ENCODE measurements at places on chromosomes 4 and X.

GRCh38 chrX:31168551-31168950, 96.7 kb upstream of the FTHL17 start:
- no peak for DNase-seq

DNA sequence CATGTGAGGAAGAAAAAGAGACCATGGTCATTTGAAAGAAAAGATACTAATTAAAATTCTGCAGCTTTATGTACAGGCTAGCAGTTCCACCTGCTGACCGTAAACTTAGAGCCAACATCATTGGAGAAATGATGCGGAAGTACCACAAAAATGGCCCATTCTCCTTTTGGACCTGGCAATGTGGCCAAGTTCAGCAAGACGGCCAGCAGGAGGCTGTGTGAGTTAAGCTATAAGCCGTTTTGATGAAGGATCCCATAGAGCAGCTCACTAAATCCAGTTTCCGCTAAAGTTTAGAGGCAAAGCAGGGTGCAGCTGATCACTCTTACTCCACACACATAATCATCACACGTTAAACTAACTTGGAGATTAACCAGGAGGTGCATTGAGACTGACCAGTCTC, 133.8 kb downstream of the LDB2 start:
- no peak for DNase-seq

GRCh38 chr4:76753814-76754213, 144.1 kb downstream of the SOWAHB start:
- DNase-seq, result no peak

DNA sequence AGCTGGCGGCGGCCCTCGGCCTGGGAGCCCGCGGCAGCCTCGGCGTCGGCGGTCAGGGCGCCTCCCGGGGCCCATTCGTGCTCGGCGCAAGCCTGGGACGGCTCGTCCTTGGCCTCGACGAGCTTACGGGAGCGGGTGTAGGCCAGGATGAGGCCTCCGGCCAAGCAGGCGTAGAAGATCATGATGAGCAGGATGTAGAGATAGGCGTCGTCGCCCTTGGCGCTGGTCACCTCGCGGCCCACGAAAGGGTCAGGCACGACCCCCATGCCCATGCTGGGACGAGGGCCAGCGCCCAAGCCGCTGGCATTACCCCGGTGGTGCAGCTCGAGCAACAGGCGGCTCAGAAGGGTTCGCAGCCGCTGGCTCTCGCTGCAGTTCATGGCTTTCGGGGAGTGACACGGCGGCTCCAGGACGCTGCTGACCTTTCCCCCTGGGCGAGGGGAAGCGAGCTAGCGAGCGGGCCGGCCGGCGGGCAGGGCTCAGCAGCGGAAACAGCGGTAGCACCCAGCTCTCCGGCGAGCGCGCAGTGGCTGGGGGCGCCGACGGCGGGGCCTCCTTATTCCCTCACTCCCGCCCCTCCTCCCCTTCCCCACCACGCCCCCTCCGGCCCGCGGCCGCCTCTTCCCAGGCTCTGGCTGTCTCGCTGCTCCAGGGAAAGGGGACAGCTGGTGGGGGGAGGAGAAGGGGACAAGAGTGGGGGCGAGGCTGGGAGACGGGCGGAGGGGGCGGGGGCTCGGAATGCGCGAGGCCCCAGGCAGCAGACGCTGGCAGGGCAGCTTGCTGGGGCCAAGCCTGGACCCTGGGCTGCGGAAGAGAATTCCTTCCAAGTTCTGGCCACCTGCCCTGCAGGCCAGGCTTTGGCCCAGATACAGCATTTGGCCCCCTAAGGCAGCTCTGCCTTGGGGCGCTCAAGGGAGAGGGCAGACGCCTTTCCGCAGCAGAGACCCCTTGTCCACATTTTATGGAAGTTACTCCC, at the start of gene KCNE5:
TSS of gene KCNE5 (minus strand) at position 532 of the 976 bp plus-strand sequence. CDS start at position 380, 152 bp downstream.
- DNase-seq, result no peak

DNA sequence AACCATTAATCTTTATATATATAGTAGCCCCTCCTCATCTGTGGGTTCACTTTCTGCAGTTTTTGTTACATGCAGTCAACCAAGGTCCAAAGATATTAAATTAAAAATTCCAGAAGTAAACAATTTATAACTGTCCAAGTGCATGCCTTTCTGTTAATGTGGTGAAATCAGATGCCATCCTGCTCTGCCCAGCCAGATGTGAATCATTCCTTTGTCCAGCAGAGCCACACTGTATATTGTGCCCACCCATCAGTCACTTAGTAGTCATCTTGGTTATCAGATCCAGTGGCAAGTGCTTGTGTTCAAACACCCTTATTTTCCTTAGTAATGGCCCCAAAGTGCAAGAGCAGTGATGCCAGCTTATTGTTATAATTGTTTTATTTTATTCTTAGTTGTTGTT, 17.2 kb upstream of the PRDM5 start:
- DNase-seq, result no peak

DNA sequence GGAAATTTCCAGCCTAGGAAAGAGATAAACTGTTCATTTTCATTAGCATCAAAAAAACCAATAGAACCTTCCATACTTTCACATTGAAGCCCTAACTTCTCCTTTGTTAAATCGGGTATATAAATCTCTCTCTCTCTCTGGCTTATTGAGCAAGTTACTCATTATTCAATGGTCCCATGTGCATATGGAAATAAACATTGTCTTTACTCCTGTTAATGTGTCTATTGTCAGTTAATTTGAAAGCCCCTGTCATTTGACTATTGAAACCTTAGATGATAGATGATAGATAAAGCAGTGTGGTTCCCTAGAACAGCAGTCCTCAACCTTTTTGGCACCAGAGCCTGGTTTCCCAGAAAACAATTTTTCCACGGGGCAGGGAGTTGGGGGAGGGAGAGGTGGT, 46.8 kb downstream of the CENPVL3 start:
- no peak for DNase-seq

GRCh38 chr4:105399532-105400161, 74.2 kb downstream of the PPA2 start:
- no peak for DNase-seq

DNA sequence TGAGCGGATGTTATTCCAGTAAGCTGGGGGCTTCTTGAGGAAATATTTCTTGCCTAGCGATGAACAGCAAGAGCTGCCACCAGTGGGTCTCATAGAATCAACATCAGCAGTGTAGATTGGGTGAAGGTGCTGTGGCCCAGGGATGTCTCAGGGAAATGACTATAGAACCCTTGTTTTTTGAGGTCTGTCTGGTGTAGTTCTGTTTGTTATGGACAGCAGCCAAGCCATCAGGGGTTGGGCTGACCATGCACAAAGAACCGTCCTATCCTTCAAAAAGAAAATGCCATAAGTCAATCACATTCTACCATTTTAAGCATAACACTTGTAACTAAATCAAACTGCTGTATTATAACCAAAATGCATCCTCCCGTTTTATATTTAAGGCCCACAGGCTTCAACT, 17.3 kb upstream of the C1GALT1C1 start:
- DNase-seq, result no peak

- no peak for DNase-seq
Observed at GRCh38 chr4:110484767-110485166, 8.8 kb downstream of the ENPEP start.

DNA sequence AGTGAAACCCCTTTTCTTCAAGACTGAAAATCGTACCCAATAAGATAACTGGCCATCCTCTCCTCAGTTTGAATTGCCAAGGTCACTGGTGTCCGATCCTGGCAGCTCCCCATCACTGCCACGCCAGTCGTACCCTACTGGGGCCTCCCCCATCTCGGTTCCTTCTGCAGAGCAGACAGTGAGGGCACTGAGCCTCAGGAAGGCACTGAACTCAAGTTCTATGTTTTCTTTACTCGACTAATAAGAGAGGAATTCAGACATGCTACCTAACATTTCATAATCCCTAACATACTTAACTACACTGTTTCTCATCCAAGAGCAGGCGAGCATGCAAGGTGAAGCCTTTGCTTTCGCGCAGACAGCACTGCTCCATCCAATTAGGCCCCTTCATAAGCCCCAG, 23.4 kb downstream of the ZFYVE28 start:
- DNase-seq, result no peak

GRCh38 chr4:3423406-3423805, 18.4 kb upstream of the HGFAC start:
- DNase-seq, result no peak

DNA sequence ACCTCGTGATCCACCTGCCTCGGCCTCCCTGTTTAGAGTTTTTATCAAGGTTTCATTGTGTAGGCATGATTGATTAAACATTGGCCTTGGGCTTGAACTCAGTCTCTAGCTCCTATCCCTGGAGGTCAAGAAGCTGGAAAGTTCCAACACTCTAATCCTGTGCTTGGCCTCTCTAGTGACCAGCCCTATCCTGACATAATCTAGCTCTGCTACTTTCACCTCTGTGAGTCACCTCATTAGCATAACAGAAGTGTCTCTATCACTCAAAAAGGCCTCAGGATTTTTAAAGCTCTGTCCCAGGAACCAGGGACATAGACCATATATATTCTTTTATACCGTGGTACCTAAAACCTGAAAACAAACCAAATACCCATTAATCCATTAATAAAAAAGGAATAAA, 377.5 kb downstream of the CENPC start:
- no peak for DNase-seq

DNA sequence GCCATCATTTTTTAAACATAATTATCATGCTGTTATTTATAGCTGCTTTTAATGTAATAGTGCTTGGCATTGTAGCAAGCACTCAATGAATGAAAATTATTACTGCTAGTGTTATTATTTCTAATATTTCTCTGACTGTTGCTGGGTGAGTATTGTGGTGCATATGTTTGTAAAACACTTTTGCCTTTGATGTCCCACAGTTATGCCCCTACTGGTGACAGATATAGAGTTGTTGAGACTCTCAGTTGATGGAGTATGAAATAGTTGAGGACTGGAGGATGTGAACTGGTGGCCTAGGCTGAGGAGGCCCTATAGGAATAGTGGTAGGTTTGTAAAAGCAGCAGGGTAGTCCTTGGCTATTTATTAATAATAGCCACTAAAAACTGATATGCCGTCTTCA, 9.6 kb downstream of the INTS6L start:
- no peak for DNase-seq

- no peak for DNase-seq
Observed at GRCh38 chrX:81900522-81900921, 698.6 kb downstream of the SH3BGRL start.

DNA sequence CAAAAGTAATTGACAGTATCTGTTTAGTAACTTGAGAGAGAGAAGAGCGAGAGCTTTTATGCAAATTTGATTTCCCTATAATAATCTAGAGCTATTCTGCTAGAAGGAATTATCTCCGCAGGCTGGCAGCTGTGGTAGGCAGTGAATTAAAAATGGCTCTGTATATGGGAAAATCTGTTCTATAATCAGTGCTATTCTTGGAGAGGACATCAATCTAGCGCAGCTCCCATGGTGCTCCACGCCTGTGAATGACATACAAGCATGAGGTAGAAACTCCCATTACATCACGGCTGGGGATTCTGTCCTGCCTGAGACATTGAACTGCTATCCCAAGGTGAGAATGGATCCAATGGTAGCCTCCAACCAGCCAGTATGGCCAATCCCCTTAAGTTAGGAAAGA, 179.0 kb downstream of the DHX15 start:
- no peak for DNase-seq

GRCh38 chrX:97290199-97290598, 406.5 kb downstream of the RPA4 start:
- DNase-seq, result no peak

DNA sequence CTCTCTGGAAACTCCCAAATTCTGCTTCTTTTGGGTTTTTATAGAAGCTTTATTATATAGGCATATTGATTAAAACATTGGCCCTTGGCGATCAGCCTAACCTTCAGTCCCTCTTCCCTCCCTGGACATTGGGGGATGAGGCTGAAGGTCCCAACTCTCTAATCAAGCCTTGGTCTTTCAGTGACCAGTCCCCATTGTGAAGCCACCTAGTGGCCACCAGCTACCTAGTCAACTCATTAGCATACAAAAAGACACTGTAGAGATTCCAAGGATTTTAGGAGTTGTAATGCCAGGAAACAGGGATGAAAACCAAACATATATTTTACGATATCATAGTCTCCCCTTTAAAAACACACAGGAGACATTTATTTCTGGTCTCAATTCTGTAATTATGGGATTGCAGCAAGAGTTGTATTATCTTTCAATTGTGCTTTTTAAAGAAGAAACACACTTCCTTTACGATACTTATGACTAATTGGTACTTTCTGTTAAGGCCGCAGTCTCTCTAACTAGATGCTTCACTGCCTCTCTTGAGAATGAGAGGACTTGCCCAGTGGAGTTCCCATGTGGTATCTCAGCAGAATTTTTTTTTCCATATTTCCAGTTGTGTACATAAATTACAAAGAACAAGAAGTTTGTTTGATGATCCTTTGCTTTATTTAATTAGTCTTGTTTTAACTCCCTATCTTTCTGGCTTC, 58.2 kb downstream of the WDR17 start:
- no peak for DNase-seq

DNA sequence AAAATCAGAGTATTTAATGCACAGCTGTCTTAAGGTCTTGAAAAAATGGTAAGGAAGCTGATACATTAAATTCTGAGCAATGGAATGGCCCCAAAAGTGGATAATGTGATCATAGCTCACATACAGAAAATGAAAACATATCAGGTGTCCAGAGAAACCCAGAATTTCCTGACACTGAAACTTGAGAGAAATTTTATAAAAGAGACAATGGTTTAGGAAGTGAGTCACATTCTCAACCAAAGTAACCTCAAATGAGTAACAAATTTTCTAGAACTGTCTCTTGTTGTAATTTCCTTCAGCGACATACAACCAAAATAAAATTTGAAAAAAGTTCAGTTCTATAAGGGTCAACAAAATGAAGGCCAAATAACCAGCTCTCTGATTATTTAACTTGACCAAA, 37.4 kb upstream of the PACRGL start:
- no peak for DNase-seq

GRCh38 chr4:86386817-86387415, 27.1 kb upstream of the MAPK10 start:
- DNase-seq, result no peak

DNA sequence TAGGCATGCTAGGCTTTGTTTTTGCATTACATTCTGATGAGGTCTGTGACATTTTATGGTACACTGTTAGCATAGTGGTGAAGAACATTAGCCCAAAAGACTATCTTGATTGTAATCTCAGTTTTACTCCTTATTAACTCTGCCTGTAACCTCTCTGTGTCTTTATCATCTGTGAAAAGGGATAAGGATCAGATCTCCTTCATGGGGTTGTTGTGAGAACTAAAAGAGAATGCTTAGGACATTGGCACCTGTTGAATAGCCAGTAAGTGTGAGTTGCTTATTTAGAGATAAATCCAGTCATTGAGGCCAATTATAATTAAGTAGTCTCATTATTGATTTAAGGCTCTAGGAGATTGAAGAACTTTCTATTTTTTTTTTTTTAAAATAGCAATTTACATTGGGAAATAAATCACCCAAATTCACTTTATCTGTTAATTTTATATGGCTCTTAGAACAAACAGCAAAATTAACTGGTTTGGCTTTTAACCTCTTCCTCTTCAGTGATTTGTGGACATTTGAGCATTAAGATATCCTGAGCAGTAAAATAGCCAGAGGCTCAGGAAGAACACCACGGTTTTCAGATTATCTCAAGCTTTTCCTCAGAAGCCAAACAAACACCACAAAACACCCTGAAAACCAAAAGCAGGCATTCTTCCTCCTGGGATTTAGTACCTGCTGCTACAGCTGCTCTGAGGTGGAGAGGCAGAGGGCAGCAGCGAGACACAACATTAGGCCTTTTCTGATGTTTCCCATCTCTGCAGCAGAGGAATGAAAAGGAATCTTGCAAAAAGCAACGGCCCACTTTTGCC, 192.9 kb downstream of the ARHGAP10 start:
- DNase-seq, result no peak

GRCh38 chrX:49120091-49120490, 3.4 kb downstream of the GPKOW start:
- DNase-seq, result no peak

GRCh38 chrX:2829469-2830246, 928 bp downstream of the GYG2 start:
- DNase-seq, result no peak

Measured in D721Med (cell line).